ENCODE measurements at places on chromosomes 5 and 9.

DNA sequence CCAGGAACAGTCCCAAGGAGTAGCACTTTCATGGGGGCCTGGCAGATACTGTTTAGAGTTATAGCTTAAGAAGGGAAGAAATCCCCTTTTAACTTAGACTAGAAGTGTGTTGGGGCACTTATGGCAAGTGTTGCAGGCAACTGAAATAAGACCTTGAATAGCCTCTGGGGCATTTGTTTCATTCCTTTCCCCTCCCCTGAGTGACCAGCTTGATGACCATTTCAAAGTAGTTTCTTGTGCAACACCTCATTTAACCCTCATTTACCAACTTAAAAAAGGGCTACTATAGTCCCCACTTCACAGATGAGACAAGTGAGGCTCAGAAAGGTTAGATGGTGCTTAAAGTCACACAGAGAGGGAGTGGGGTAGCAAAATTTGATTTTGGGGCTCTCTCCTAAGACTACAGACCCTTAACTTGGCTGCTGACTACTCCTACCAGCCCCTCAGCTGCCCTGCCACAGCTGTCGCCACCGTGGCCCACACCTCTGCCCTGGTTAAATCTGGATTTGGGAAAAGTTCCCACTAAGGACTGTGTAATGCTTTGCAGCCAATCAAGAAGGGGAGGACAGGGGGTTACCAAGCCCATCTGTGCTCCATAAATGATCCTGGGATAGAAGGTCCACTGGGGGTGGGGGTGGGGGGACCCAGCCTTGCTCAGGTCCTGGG is 5.5 kb downstream of the PDLIM4 start:
- no peak for DNase-seq

DNA sequence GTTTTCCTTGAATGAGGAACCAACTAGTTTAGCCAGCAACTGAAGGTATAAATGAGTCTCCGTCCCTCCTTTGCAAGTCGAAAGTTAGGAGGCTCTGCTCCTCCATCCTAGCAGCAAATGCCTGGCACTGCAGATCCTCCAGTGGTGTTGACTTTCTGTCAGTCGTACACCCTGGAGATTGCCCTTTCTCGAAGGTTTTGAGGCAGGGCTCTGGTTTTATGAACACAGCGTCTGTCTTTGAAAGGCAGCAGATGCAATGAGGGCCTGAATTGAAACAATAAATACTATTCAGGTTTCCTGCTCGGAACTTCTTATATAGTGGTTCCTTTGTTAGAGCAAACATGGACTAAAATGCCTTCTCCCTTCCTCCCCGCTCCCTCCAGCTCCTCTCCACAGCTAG is 284.0 kb downstream of the TMEM38B start:
- no peak for DNase-seq

DNA sequence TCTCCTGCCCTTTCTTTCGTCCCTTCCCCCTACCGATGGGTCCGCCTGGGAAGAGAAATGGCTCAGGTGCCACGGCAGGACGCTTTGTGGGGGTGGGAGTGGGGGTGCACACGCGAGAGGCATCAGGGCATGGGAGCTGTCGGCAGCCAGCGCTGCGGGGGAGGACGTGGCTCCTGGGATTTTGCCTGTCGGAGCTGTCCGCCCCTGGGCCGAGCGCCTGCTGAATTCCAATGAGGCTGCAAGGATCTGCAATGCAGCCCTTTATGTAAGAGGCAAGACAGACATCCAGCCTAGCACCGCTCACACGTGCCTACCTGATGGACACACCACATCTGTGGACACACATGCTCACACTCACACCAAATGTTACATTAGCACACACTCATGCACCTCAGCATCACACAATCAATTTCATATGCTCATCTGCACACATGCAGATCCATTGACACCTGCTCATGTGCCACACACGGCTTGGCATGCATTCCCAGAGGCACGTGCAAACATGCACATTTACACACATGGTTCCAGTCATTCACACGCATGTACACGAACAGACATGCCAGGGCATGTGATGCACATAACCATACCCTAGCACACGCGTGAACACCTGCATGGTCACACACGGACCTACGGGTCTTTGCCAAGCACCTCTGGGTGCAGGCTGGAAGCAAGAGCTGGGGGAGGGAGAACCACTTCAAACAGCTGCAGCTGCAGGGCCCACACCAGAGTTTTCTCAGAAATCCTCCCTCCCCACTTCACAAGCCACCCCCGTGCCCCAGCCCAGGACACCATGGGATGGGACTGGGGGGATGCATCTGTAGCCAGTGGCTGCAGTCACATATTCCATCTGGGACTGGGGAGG is 1.4 kb downstream of the GRIN1 start:
- DNase-seq = no peak

DNA sequence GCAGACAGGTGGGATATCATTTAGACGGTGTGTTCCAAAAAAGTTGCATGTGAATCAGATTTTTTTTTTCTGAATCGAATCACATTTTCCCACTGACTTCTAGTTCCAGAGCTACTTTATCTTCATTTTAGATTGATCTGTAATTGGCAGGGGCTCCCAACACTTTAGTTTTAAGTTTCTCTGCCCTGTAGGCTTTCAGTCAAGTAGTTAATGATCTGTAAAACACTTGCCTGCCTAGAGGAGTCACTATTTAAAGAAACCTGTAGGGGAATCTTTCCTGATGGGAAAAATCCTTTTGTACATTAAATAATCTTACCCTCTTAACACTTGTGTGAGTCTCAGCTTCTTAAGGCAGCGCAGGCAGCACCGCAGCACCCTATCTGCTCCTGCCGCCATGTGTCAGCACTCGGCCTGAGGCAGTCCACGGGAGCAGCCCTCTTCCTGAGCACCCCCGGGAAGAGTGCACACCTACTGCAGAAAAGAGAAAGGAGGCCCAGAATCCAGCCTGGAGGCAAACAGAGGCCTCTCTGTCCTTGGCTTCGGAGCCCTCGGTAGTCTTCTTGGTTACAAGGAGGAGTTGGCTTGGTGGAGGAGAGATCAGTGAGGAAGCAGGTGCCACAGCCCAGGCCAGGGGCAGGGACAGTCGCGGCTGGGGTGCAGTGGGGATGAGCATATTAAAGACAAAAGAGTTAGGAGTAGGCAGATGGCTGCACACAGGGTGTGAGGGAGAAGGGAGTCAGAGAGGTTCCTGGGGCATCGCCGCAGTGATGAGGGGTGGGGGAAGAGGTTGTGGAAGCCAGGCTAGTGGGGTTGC is 209.3 kb downstream of the GAPVD1 start:
- DNase-seq = no peak

GRCh38 chr9:35538361-35539234 is 48.7 kb downstream of the RUSC2 start:
- DNase-seq = no peak

GRCh38 chr9:8651070-8651845 is 851.7 kb upstream of the DMAC1 start:
- DNase-seq = no peak

GRCh38 chr5:66343370-66344071 is 199.4 kb downstream of the SREK1 start:
- DNase-seq = no peak

GRCh38 chr9:72349240-72349639 is 15.8 kb downstream of the ZFAND5 start:
- DNase-seq = no peak

- DNase-seq = no peak
These were observed 52.7 kb downstream of the ALG2 start for GRCh38 chr9:99169086-99169485.

DNA sequence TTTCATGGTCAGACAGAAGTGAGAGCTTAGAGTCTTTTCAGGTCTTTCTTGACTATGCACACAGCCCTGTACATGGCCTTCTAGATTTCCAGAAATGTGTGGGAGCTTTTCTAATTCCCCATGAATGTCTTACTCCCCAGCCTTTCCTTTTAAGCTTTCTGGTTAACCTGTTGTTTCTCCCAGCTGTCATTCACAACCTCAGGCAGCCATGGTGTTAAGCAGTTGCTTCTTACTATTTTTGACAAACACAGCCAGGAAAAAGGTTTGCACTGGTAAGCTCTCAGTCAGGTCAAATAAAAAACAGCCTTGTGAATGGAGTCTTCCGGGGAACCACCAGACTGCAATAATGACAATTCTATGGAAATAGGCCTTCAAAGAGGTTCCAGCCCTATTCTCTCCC is 84.9 kb downstream of the MTREX start:
- DNase-seq = no peak

- DNase-seq = no peak
These were observed 28.9 kb upstream of the ERGIC1 start for GRCh38 chr5:172805018-172805683.

DNA sequence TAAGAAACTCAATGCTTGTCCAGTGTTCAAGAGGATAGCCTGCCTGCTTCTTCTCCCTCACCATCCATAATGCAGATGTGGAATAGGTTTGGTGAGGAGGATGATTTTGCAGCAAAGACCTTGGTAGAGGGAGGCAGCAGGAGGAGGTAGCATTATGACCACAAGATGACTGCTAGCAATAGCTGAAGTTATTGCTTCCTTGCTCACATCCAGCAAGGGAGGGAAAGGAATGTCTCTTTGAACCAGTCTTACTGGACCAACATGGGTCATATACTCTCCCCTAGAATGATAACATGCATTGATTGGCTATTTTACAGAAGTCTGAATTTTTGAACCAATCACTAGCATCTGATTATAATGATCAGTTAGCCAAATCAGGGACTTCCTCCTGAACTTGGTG is 607.6 kb downstream of the EBF1 start:
- DNase-seq = no peak

GRCh38 chr5:100771181-100771580 is 131.9 kb downstream of the ST8SIA4 start:
- DNase-seq = no peak

DNA sequence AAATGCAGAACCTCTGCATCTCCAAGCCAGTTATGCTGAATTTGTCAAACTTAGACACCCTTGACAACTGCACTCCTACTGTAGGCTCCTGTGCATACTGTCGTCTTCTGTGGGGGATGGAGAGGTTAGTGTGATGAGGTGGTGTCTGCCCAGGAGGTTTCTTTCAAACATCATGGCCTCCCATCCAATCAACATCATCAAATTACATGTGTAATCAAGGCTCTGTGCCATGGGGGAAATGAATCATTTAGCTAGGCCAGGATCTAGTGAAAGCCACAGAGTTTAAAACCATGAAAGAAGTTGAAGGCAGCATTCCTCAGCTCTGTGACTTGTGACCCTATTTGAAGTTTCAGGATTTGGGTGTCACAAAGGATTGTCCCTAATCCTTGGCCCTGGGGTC is 240.6 kb downstream of the MARCHF11 start:
- no peak for DNase-seq

DNA sequence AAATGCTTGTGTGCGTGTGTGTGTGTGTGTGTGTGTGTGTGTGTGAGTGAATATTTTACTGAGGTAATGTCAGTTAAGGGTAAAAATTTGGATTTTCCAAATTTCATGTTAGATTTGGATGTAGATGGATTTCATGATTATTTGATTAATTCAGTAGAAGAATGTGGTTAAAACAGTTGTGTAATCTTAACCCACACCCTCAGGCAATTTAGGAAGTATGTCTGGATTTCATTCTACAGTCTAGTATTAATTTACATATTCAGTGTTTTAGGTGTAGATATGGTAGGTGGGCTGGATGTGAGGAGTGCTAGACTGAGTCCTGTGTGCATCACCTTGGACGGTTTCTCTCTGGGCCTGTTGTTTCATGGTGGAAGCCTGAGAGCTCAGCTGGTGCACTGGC is 99.1 kb upstream of the CKMT2 start:
- DNase-seq = no peak

DNA sequence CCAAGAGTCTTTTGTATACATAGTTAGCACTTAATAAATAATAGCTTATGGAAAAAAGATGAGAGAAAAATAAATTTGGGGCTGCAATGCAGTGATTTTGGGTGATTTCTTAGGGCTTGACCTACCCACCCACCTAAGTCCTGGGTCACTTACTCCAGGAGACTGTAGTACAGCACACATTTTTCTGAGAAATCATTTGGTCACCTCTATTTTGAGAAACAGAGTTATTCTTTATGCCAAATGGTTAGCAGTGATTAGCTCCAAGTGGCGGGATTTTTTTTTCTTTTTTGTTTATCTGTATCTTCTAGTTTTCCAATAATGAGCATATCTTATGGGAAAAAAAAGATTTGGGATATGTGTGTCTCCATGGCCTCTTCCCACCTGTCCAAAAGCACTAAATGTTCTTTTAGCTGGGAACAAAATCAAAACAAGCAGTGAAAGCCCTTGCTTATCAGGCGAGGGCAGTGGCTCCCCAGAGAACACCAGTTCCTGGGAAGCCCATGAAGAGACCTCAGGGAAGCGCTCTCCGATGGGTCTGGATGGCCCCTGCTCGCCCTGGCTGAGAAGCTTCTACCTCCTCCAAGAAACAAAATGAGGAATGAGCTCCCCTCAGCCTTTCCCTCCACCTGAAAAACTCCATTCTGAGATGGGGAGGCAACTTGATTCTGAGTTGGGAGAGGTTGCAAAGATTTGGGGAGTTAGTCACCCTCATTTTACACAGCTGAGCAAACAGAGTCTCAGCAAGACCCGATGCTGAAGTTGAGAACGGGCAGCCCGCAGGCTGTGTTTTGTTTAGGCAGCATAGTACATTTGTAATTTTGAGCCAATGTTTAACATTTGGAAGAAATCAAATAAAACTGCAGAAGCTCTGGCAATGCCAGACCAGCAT is 69.9 kb downstream of the CYFIP2 start:
- no peak for DNase-seq

DNA sequence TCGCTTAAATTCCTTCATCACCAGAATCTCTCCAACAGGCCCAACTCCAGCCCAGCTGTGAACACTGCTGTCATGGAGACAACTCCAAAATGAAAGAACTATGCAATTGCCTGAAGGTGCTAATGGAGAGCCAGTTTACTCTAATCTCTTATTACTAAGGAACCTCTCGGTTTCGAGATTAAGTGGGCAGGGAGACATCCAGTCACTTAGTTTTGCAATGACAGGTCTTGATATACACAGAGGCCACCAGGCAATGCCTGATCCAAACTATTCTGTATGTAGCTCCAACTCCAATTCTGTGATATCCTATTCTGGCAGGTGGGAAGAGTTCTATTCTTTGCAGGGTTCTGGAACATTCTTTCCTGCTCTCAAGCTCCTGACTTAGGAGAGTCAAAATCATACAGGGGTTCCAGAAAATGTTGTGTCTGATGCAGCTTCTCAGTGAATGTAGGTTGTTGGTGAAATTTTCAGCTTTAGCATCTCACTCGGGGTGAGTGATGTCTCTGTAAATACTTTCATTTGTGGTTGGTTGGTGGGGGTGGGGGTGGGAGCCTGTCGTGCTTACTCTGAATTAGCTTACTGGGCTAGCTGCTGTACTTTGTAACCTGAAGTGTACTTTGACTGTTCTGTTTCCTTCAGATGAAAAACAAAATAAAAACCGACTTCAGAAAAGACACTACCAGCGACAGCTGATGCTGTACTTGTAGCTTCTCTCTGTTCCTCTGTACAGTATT is 170.9 kb downstream of the PALM2AKAP2 start:
- no peak for DNase-seq

All from T-cell (primary cell).